ENCODE measurements at places on chromosomes 5 and 9. TPM values are rescaled to one million over a fixed set of nuclear protein-coding genes. Genes with fewer than 3 reads are reported as not detected.
A peak's percentile ranks its signal among the peaks of the same experiment; 100 is the strongest.

GRCh38 chr5:172951371-172952033, 7.7 kb upstream of the RPL26L1 start:
- no peak for DNase-seq

DNA sequence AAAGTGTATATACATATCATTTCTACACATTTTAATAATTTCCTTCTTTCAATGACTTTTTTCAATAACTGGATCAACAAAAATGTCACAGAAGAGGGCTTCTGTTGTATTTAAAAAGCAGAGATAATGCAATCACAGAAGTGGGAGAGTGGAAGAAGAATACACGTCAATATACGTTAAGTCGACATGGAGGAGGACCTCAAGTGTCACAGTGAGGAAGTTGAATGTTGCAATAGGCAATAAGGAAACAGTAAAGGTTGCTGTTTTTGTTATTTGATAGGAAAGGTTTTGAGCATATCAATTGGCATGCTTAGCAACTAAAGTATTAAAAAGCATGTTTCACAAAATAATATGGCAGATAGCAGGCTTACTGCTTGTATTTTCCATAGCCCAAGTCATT, 184.0 kb upstream of the NR4A3 start:
- no peak for DNase-seq

GRCh38 chr5:68529581-68529980, 314.0 kb downstream of the PIK3R1 start:
- DNase-seq, result no peak

- DNase-seq, result peak; percentile 64
Measured at GRCh38 chr5:111072949-111073682, 1.6 kb downstream of the TSLP start.

GRCh38 chr5:81023261-81023970, 63.3 kb downstream of the RASGRF2 start:
- no peak for DNase-seq

- peak; percentile 78 for DNase-seq
Measured at GRCh38 chr9:91734371-91734981, 215.6 kb downstream of the ROR2 start.

DNA sequence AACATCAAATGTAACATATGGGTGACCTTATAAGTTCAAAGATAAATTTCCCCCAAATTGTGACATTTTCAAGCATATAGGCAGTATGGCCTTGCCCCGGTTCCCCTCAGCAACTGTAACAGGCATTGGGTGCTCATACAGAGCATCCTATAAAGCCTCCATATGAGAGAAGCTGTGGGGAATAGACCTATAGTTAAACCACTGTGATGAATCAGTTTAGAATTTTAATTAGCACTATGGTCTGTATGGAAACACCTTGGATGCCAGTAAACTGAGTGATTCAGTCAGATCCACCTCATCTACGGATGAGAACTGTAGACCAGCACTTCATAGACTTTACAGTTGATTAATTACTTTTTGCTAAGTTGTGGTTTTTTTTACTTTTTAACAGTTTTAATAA, 79.4 kb downstream of the ERCC6L2 start:
- no peak for DNase-seq

DNA sequence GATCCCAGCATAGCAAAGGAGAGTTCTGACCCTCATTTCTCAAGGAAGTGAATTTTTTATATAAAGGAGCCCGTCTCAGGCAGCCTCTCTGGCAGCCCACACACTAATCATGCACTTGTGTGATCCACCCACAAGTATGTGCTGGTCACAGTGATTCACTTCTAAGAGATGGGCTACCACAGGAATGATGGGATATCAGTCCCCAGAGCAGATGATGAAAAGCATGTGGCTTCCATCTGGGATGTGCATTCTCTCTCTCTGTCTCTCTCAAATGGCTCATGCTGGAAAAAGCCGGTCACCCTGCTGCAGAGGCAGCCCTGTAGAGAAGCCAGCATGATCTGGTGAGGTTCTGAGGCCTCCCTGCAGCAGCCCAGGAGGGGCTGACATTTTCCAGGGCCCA, 74.2 kb upstream of the ADCY2 start:
- DNase-seq, result no peak

- DNase-seq, result no peak
Measured at GRCh38 chr5:173850659-173851058, 37.5 kb upstream of the CPEB4 start.

GRCh38 chr5:38458174-38458573, 98.3 kb downstream of the LIFR start:
- no peak for DNase-seq

GRCh38 chr5:69167493-69167855, 524 bp downstream of the CCNB1 start:
- no peak for DNase-seq

DNA sequence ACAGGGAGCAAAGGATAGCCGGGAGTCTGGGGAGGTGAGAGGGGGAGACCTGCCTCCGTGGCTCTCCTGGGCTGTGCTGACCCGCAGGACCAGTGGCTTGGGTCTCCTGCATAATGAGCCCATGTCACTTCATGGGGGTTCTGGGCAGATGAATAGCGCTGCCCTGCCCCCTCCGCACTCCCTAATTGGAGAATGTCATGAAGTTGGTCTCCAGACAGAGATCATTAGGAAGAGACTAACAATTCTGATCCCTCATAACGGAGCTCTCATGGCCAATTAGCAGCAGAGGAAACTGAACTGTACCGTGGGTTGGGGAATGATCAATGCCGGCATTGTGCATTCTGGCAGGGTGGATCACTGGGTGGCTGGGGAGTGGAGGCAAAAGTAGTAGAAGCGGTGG, 186.1 kb downstream of the FSTL4 start:
- DNase-seq, result no peak

- DNase-seq, result no peak
Measured at GRCh38 chr9:137073992-137074399, 3.3 kb upstream of the UAP1L1 start.

DNA sequence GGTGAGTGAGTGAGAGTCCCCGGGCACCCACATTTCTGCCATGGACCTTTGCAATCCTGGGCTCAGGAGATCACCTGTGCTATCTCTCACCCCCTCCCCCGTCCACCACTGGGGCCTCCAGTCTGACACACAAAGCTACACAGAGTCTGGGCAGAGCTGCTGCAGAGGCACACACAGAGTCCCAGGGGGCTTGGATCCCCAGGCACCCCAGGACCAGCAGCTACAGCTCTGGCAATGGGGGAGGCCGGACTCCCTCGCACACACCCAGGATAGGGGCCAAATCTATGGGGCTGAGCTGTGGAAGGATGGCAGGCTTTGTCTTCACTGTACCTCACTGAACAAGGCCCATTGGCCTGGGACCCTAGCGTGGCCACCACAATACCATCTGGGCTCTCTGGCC, 328.8 kb downstream of the MAN2A1 start:
- no peak for DNase-seq

GRCh38 chr9:75482566-75482965, 394.3 kb downstream of the OSTF1 start:
- no peak for DNase-seq

GRCh38 chr5:760363-761058, 24.0 kb downstream of the ZDHHC11B start:
- no peak for DNase-seq

AQP7 gene
- total RNA-seq, result 8.3 TPM

AK8 gene
- total RNA-seq, result 1.7 TPM

MARCHF11 gene
- not detected for total RNA-seq

PPP3R2 gene
- not detected for total RNA-seq

FRRS1L gene
- 11.0 TPM for total RNA-seq

MEIKIN gene
- total RNA-seq, result not detected

PTGS1 gene
- 12.5 TPM for total RNA-seq

DBH gene
- total RNA-seq, result not detected

Measured in ureter (tissue), 1 donor.